SJSA1 (cell line): ENCODE measurements at places on chromosomes 4 and X. TPM values are rescaled to one million over a fixed set of nuclear protein-coding genes. Genes with fewer than 3 reads are reported as not detected.

DNA sequence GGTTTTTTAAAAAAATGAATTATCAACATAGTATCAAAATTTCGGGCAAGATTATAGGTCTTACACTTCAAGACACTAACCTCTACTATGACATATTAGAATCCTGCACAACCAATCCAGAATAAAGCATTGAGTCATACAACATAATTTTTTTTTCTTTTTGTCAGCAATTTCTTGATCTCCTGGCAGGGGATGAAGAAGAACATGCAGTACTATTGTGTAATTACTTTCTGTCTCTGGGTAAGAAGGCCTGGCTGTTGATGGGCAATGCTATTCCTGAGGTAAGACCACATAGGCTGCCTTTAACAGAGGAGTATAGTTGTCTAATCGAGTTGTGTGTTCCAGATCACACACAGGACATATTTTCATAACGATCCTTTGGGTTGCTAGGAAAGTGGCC lies 67.5 kb downstream of the FBXL5 start:
- DNase-seq: no peak

GRCh38 chrX:132488180-132488705 lies 595 bp downstream of the MBNL3 start:
- DNase-seq: no peak

DNA sequence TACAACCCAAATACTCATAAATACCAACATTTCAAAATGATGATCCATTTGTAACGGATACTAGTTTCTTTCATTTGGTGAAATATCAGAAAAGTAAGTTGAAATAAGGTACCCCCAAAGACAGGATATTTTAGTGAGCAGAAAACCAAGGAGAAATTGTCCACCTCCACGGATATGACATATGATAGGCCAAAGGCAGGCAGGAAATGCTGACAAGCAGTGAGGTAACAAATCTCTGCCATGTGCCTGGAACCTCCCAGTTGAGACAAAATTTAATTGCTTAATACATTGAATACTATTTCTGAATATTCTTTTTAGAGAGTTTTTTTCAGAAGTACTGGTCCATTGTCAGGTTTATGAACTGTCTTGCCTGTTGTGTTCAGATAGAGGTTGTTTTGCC lies 118.8 kb downstream of the GATB start:
- no peak for DNase-seq

The RAI2 gene
- total RNA-seq: 0.13 TPM in 1 of 2 replicates, not detected in the other
